ENCODE measurements at places on chromosomes 12 and 14. TPM values are rescaled to one million over a fixed set of nuclear protein-coding genes. Genes with fewer than 3 reads are reported as not detected.

Gene ACSM4
- not detected for total RNA-seq

Gene SSPN
- total RNA-seq, result not detected

Gene LPAR5
- total RNA-seq, result 7.5 TPM

Gene ARMH4
- total RNA-seq, result 0.18 TPM

Gene KRT77
- not detected for total RNA-seq

Gene TBX3
- not detected for total RNA-seq

Gene MIPOL1
- not detected for total RNA-seq

Gene ST8SIA1
- total RNA-seq, result not detected

Gene GPR65
- 22.0 TPM for total RNA-seq

Gene MMP19
- total RNA-seq, result not detected

Gene NELL2
- total RNA-seq, result 71.9 TPM

Gene ENDOU
- not detected for total RNA-seq

Gene SYNDIG1L
- not detected for total RNA-seq

Gene TMCC3
- total RNA-seq, result 0.07 TPM

Gene PA2G4
- 215 TPM for total RNA-seq

Gene SIX6
- total RNA-seq, result not detected

Gene MANSC4
- not detected for total RNA-seq

Gene KCNC2
- total RNA-seq, result not detected

Gene PSEN1
- total RNA-seq, result 44.5 TPM

Gene GPR137C
- 0.67 TPM for total RNA-seq

Gene TPPP2
- total RNA-seq, result not detected

Gene C1RL
- 25.9 TPM for total RNA-seq

Gene TEX52
- not detected for total RNA-seq

Gene CLEC4D
- 0.23 TPM for total RNA-seq

Gene DTD2
- 15.2 TPM for total RNA-seq

Gene CACNB3
- 20.5 TPM for total RNA-seq

Gene TESPA1
- 123 TPM for total RNA-seq

Gene NAV3
- total RNA-seq, result not detected

Gene TDRD9
- 0.05 TPM for total RNA-seq

Gene IFNG
- 3.1 TPM for total RNA-seq

Gene ZNF891
- 3.4 TPM for total RNA-seq

Gene PHC1
- total RNA-seq, result 32.9 TPM

Gene FZD10
- total RNA-seq, result not detected

Gene LAG3
- total RNA-seq, result 4.0 TPM

Gene NFATC4
- not detected for total RNA-seq

Gene MGST1
- total RNA-seq, result not detected

Gene PITPNM2
- total RNA-seq, result 31.1 TPM

Gene KLRB1
- total RNA-seq, result 0.18 TPM

Gene RD3L
- total RNA-seq, result not detected

Gene GPHB5
- total RNA-seq, result not detected

All from activated naive CD4-positive, alpha-beta T cell treated with anti-CD3 and anti-CD28 coated beads, Interleukin-2, amount 10 ng/mL, durations not matched to agents 5 hours and 36 hours (primary cell).